ENCODE measurements at places on chromosomes 16 and 17. TPM values are rescaled to one million over a fixed set of nuclear protein-coding genes. Genes with fewer than 3 reads are reported as not detected.

Gene RAB40C
- total RNA-seq = 22.4 TPM

Gene CACNG1
- total RNA-seq = not detected

Gene TNFRSF13B
- not detected for total RNA-seq

GRCh38 chr16:5041600-5042133 lies 7.9 kb upstream of the NAGPA start:
- DNase-seq = peak; percentile 45

DNA sequence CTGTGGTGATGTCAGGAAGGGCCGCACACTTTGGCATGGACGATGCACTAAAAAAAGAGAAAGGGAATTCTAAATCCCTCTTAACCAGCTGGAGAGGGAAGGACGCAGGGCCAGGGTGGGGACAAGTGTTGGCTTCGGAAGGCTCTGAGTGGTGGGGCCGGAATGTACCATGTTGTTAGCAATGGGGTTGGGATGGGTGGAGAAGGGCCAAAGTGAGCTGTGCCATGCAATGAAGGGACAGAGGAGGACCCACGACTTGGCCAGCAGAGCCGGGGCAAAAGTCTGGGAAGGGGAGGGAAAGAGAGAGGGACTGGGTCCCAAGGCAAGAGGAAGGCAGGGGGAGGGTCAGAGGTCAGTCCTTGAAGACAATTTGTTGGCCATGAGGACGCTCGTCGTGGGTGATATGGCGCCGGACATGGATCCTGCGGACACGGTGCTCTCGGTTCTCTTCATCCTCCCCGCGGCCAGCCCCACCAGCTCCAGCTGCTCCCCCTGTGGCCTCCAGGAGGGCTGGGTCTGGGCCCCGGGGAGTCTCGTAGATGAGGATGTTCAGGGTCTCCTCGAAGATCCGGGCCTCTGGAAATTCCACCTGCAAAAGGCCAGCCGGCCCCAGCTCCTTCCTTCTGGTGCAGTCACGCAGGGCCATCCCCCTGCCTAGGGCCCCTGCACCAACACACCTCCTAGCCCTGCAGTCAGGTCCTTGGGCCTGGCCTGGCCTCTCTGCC lies 6.4 kb downstream of the ASPHD1 start:
- DNase-seq = no peak

- no peak for DNase-seq
Measured at GRCh38 chr17:17366941-17367875, 64.0 kb downstream of the NT5M start.

GRCh38 chr16:4021070-4021779 lies 95.0 kb downstream of the ADCY9 start:
- peak; percentile 62 for DNase-seq

DNA sequence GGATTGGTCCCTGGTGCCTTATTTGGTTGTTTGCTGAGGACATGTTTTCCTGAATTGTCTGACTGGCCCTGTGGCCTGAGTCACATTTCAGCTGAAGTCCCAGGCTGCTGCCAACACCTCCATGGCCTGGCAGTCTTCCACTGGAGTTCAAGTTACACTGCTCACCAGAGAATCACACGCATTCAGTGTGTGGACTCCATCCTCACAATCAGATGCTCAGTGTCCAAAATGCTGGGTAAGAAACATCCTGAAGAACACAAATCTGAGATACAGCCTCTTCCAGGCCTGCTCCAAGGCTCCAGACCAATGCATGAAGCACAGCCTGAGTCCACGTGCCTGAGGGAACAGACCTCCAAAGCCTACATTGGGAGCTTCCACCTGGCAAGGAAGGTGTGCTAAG lies 19.2 kb downstream of the CD300LB start:
- DNase-seq = no peak

DNA sequence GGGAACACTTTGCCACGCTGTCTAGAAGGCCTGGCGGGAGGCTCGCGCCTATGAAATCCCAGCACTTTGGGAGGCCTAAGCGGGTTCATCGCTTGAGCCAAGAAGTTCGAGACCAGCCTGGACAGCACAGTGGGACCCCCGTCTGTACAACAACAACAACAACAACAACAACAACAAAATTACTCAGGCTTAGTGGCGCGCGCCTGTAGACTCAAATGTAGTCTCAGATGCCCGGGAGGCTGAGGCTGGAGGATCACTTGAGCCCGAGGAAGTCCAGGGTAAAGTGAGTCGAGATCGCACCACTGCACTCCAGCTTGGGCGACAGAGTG lies 297 bp upstream of the SLFN13 start:
- DNase-seq = no peak

DNA sequence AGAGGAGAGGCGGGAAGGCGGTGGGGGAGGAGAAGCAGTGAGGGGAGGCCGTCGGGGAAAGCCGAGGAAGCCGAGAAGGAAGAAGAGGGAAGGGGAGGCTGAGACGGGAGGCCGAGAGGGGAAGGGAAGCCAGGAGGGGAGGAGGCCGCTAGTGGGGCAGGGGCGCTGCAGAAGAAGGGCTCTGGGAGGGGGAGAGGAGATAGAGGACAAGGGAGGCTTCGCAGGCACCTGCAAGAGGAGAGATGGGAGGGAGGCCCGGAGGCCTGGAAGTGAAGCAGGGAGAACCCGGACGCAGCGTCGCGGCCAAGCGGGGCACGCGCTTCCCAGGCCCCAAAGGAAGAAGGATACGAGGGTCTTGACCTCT lies 2.3 kb downstream of the C17orf58 start:
- DNase-seq = no peak

DNA sequence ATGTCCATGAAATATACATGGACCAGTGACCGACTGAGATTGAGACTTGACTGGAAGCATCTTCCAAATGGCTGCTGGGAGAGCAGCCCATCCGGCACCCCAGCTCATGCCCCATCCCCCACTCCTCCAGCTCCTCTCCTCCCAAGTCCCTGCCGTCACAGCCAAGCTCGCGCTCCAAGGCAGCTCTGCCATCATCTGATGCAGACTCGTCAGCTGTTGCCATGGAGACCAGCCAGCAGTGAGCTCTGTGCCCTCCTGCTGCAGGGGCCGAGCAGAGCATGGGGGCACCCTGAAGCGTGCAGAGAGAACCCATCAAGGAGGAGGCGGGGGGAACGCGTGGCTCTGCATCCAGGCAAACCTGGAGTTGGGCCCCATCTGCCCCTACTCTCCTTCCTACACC lies 74.5 kb upstream of the TNRC6C start:
- no peak for DNase-seq

- no peak for DNase-seq
Measured at GRCh38 chr16:85636234-85636812, 23.2 kb downstream of the GSE1 start.

DNA sequence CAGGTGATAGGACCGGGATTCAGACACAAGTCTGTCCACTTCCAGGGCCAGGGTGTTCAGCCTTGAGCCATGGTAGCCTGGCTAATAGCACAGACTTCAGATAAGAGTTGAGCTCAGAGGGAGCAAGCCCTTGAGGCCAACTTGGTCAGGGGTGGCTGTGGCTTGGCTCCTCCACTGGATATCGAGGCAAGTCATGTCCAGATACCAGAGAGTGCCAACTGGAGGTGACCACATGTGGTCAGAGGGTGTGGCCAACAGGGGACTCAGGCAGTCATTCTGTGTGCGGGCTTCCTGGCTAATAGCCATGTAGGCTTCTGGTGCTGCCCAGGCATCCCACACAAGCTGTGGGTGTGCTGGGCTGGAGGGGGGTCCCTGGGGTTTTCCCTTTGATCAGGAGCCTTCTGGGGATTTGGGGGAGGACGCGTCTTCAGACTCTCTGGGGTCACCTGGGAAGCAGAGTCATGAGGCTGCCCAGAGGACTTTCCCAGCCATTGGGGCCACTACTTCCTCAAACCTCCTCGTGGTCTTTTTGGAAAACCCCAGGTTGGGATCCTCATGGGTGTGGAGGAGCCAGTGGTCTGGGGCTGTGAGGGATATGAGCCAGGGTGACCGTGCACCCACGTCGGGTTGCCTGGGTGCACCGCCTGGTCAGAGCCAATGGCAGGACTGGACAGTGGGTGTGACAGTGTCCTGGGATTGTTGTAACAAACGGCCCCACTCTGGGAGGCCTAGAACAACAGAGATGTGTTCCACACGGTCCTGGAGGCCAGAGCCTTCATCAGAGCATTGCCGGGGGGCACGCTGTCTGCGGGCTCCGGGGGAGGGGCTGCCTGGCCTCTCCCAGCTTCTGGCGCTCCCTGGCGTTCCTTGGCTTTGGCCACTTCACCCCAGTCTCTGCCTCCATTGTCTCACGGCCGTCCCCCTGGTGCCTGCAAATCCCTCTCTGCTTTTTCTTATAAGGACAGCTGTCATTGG lies 25.0 kb downstream of the COX4I1 start:
- no peak for DNase-seq

DNA sequence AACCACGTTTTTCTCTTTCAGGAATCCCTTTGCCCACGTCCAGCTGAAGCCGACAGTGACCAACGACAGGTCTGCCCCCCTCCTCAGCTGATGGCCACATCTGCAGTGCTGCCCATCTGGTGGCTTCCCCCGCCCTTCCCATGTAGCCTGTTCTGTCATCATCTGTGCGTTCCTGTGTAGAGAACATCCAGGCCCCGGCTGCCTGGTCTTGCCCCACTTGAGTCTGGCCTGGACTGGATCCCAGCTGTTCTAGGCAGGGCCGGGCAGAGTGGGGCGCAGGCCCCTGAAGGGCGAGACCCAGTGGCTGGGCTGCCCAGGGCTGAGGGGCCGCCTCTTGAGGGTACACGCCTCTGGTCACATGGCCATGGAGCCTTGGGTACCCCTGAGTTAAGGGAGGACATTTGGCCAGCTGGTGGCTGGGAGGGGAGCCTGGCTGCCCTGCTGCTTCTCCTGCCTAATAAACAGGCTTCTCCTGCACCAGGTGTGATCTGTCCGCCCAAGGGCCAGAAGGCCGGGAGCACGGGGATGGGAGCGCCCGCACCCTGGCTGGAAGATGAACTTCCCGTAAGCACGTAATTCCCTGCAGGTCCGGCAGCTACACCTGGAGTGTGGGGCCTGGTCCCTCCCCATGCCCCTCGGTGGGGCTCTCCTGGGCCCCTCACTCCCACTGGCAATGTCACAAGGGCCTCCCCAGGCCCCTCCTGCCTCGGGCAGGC lies 49.4 kb upstream of the PVALEF start:
- DNase-seq = no peak

GRCh38 chr16:59342669-59343068 lies 608.6 kb upstream of the GOT2 start:
- DNase-seq = no peak

DNA sequence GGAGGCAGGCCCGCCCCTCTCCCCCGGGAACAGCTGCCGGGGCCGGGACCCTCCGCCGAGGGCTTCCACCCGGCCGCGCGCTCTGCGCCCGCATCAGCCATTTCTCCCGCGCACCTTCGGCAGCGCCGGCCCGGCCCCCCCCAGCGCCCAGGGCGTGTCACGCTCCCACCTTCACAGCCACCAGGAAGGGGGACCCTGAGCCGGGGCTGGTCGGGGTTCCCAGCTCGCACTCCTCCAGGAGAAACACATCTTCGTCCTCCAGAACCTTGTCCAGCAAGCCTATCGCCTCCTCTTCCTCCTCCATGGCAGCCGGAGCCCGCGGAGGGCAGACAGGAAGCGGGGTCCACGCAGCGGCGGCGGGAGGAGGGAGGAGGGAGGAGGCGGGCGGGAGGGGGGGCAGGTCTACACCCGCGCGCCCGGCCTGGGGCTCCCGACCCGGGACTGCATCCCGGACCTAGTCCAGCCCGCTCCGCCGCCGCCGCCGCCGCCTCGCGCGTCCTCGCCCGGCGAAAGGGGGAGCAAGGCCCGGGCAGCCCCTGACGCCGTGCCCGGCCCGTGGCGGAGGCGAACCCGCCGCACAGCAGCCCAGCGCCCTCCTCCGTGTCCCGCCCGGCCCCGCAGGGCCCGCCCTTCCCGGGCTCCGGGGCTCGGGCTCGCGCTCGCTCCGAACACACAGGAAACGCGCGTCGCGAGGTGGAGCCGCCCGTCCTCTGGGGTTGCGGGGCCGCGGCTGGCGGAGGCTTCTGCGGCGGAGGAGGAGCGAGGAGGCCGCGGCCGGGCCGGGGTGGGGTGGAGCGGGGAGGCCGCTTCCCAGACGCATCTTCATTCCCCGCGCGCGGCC lies 70.8 kb downstream of the ABR start:
- DNase-seq = peak; percentile 61

- DNase-seq = no peak
Measured at GRCh38 chr17:78493450-78493849, 83.7 kb downstream of the DNAH17 start.

DNA sequence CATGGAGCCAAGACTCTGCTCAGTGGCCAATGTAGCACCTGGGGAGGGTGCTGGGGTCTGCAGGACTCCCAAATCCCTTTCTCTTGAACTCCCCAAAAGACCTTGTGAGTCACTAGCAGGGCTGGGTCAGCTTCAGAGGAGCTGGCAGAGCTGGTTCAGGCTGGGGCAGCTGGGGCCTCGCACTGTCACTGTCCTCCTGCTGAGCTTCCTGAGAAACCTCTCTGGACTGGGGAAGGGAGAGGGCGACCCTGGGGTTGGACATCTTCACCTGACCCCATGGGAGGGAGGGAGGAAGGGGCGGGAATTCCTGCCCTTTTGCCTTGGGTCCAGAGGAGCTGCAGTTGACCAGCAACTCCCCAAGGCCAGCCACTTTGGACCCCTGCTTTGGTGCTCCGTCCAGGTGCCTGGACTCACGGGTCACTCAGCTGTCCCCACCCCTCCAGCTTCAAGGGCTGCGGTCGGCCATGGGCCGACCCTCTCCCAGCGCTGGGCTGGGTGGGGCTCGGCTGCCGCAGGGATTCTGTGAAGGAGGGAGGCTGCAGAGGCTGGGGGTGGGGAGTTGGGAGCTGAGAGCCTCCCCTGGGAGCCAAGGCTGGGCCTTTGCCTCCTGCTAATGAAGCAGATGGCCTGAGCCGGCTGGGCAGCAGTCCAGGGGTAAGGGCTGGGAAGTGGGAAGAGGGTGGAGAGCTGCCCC lies 9.2 kb downstream of the FMNL1 start:
- no peak for DNase-seq

All from Caki2 (cell line).